ENCODE measurements at places on chromosomes 5 and 9.

GRCh38 chr9:136225748-136226679, 19.6 kb downstream of the QSOX2 start:
- peak; percentile 67 for DNase-seq

GRCh38 chr5:76818844-76819831, at the start of gene F2RL1:
F2RL1 (plus strand) TSS chr5:76819030; CDS start chr5:76819183, 153 bp downstream.
- peak; percentile 53 for DNase-seq

- no peak for DNase-seq
These were observed 3.3 kb upstream of the SLC6A3 start for GRCh38 chr5:1448511-1449011.

DNA sequence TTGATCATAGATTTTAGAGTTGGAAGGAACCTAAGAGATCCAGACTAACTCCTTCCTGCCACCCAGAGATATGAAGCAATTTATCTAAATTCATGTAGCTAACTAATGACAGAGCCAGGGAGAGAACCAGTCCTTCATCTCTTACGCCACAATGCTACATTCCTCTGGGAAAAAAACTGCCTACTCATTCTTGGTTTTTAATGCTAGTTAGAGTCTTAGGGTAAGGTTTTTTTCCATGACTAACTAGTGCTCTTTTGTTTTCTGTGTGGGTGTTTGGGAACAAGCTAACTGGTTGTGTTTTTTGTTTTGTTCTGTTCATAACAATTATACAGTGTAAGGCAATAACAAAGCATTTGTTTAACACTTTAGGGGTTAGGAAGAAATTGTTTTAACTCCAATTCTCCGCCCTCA, 52.4 kb downstream of the SLC44A1 start:
- DNase-seq: no peak

DNA sequence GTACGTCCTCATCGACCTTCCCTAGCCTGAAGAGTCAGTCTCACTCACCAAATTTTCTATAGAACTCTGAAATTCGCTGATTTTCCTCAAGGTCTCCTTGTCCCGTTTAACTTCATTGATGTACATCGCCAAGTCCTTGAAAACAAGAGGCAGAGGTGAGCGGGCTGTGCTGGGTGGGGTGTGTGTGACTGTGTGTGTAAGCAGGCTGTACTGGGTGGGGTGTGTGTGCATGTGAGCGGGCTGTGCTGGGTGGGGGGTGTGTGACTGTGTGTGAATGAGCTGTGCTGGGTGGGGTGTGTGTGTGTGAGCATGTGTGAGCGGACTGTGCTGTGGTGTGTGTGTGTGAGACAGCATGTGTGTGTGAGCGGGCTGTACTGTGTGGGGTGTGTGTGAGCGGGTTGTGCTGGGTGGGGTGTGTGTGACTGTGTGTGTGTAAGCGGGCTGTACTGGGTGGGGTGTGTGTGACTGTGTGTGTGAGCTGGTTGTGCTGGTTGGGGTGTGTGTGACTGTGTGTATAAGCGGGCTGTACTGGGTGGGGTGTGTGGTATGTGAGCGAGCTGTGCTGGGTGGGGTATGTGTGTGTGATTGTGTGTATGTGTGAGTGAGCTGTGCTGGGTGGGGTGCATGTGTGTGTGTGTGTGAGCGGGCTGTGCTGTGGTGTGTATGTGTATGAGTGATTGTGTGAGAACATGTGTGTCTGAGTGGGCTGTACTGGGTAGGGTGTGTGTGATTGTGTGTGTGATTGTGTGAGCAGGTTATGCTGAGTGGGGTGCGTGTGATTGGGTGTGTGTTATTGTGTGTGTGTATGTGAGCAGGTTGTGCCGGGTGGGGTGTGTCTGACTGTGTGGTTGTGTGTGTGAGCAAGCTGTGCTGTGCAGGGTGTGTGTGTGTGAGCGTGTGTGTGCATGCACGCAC, 53.8 kb upstream of the SARDH start:
- no peak for DNase-seq

GRCh38 chr9:23582836-23583235, 243.2 kb downstream of the ELAVL2 start:
- DNase-seq: no peak

All from femur (tissue), 1 donor.